Fibroblast of skin of right biceps (primary cell): ENCODE measurements at places on chromosomes 6 and 20.
A peak's percentile ranks its signal among the peaks of the same experiment; 100 is the strongest.

- no peak for DNase-seq
Measured at GRCh38 chr6:127483399-127484055, 24.3 kb upstream of the KIAA0408 start.

- DNase-seq, result no peak
Measured at GRCh38 chr20:39676241-39676640, 714.1 kb downstream of the DHX35 start.

DNA sequence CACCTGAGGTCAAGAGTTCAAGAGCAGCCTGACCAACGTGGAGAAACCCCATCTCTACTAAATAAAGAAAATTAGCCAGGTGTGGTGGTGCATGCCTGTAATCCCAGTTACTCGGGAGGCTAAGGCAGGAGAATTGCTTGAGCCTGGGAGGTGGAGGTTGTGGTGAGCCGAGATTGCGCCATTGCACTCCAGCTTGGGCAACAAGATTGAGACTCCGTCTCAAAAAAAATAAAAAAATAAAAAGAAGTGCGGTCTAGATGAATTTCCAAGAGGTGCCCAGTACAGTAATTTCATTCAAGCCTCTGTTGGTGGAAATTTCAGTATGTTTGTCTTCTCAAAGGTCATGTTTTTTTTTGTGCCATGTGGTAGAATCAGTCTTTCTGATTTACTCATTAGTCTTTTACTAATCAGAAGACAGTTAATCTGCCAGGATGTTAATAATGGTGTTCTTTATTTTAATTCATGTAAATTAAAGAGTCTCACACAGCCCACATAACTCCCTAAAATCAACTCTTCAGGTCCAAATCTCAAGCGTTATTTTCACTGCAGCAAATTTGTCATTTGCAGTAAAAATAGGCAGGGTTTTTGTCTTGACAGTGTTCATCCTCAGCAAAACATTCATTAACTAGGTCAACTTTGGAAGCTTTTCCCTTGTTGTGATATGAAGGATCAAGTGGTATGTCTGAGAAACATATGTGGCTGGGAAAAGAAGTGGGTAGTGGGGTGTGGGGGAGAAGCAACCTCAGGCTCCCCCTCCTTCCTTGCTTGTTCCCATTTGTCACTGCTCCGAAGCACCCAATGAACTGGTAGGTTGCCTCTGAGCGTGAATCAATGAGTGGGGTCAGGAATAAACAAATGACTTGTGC lies 13.3 kb downstream of the TP53INP2 start:
- DNase-seq, result no peak

DNA sequence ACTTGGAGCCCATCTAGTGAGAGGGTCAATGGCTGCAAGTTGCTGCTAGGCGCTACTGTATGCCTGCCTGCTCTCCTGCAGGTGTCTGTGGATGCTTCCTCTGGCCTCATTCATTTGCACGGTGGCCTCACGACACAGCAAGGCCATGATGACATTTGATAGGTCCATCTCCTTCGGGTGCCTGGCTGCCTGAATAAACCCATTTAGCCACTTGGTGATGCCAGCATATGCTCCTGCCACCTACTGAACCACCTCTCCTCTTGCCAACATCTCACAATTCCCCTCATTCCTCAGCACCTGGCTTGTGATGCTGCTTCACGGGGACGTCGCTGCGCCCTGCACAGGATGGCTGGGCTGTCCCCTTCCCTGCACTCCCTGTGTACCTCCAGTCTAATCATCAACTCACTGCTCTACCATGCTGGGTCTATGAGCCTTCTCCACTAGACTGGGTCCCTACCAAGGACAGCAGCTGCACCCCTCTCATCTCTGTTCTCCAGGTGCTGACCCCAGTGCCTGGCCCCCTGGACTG lies 51.1 kb downstream of the AGPAT4 start:
- DNase-seq, result no peak

DNA sequence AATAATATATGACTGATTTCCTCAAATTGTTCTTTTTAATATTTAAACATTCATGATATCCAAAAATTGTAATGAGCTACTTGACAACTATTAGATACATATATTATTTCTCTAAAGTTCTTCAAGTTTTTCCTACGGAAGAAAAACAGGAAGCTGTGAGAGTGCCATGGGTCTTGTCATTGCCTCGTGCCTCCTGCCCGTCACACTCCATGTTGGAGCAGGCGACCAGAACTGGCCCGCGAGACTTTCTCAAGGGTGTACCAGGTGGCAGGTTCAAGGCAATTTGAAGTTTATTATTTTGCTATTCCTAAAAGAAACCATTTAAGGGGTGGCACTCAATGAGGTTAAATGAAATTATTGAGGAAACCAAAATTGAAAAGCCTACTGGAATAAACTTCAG lies 337.2 kb downstream of the HACE1 start:
- DNase-seq, result no peak

GRCh38 chr20:31968291-31969126 lies 558 bp downstream of the XKR7 start:
- DNase-seq, result peak; percentile 64

DNA sequence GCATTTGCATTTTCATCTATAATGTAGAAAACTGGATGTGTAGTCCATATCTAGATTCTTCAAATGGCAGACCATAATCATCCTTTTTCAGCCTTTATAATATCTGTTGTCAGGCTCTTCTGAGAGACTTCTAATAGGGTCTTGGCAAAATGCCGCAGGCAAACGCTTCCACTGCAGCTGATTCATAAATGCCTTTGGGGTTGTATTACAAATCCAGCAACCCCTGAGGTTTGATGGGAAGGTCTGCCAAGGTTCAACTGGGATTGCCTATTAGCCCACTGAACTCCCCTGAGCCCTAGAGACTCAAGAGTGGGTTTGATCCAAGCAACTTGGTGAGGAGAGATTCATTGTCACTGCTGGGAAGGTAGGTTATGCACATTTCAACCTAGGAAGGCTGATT lies 365.2 kb upstream of the POU3F2 start:
- DNase-seq, result no peak

DNA sequence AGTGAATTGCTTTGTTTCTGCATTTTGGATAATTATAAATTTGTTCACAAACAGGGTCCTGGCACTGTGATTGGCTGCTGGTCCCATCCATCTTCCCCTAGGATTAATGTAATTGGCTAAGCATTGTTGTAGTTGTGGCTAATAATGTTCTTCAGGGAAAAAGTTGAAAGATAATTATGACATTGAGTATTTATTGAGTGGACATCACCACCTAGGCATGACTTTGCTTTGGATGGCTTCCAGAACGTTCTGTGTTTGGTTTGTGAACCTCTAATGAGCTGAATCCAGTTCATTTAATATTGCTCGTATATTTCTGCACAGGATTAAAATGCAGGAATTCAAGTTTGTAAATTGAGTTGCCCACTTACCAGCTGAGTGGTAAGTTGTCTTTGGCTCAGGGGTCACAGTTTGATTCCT lies 55.1 kb downstream of the ARID1B start:
- peak; percentile 64 for DNase-seq

- DNase-seq, result no peak
Measured at GRCh38 chr20:23023621-23024177, 11.4 kb upstream of the SSTR4 start.

- DNase-seq, result no peak
Measured at GRCh38 chr6:108243836-108244235, 17.0 kb downstream of the SNX3 start.

GRCh38 chr6:14612016-14612980 lies 494.7 kb downstream of the CD83 start:
- DNase-seq, result peak; percentile 79

DNA sequence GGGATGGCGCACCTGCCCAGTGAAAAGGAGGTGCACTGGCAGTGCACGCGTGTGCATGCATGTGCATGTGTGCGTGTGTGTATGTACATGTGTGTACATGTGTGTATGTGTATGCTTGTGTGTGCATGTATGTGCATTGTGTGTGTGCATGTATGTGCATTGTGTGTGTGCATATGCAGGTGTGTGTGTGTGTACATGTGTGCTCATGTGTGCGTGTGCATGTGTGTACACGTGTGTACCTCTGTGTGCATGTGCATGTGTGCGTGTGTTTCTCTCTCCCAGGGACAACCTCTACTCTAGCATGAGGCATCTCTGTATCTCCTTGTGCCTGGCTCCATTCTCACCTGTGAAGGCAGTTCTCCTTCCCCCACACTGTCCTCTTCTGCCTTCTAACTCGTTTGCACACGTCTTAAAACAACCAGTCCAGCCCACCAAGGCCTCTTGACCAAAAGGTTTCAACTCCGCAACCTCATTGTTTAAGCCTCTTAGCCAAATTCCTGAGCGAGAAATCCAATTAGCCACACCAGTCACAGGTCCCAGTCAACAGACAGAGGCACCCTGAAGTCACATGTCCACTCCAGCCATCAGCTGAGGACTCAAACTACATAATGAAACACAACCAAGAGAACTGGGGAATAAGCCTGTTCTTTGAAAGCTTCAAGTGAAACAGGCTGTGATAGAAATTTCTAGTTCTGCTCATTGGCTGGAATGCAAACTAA lies 103.5 kb upstream of the PTPRT start:
- no peak for DNase-seq

GRCh38 chr6:33172688-33173534 lies 19.4 kb downstream of the COL11A2 start:
- DNase-seq, result no peak

DNA sequence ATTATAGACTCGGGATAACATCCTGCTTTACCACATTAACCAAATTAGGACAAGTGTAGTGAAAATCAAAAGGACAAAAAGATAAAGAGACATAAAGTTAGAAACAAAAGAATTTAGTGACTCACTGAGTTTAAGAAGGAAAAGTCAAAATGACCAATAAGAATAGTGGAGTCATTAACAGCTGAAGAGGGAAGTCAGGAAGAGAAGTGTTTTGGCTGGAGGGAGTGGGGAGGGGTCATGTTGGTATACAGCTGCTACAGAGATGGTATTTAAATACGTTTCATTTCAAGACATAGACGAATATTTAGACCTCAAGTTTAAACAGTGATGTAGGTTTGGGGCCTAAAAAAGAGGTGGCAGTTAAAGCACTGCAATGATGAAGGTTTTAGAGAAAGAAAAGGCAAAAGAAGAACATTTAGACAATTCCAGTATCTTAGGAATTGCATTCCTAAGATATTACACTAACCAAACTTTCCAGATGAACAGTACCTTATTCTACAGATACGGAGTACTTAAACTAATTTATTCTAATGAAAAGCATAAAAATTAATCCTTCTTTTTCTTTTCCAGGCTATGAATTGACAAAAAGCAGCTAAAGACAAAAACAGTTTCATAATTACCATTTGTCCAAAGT lies 10.6 kb downstream of the FKBP5 start:
- DNase-seq, result peak; percentile 72

DNA sequence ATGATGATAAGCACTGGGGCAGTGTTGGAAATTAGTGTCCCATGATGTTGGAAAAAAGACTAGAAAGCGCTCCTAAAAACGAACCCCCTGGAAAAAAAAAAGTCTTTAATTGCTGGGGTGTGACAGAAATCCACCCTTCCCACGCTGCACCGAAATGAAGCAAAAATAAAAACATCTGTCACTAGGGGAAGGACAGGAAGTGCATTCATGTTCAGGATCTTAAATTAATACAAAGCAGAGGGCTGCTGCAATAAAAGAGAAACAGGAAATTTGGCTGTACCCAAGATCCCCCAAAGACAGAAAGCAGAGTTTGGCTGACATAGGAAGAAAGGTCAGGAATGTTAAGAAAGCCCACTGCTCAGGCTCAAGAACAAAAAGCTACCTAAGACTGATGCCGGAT lies 333.9 kb downstream of the TBC1D32 start:
- DNase-seq, result no peak

- DNase-seq, result peak; percentile 64
Measured at GRCh38 chr6:66499851-66500250, 792.8 kb upstream of the EYS start.

DNA sequence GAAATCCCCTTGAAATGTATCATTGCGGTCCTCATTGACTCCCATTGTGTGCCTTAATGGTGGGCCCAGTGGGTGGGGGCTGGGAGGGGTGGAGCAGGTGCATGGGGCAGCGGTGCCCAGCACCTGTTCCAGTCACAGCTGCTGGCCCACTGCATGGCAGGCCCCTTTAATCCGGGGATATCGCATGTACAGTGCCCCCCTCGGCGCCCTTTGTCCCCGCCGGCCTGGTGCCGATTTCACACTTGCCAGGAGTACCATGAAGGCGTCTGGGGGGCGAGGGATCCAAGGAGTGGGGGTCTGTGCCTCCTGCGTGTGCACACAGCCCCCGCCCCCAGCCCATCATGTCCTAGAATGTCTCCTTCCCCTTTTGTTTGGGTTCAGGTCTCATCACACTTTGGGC lies 2.8 kb downstream of the SNAI1 start:
- DNase-seq, result no peak

- no peak for DNase-seq
Measured at GRCh38 chr6:41621802-41622201, 16.5 kb upstream of the MDFI start.

- DNase-seq, result no peak
Measured at GRCh38 chr6:168849459-168849858, 404.2 kb downstream of the THBS2 start.

DNA sequence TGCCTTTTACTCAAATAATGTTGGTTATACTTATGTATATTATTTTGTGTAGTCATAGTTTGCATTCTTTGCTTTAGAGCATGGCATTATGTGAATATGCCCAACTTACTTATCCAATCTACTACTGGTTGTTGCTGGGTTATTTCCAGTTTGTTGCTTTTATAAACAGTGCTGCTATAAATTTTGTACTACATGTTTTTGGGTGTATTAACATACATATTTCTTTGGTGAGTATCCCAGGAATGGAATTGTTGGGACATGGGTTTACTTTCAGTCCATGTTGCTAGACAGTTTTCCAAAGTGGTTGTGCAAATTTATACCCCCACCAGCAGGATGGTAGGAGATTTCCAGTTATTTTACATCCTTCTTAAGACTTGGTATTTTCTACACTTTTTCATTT lies 157.1 kb upstream of the THEMIS start:
- DNase-seq, result peak; percentile 59

- no peak for DNase-seq
Measured at GRCh38 chr6:3610921-3611320, 140.6 kb downstream of the PXDC1 start.

DNA sequence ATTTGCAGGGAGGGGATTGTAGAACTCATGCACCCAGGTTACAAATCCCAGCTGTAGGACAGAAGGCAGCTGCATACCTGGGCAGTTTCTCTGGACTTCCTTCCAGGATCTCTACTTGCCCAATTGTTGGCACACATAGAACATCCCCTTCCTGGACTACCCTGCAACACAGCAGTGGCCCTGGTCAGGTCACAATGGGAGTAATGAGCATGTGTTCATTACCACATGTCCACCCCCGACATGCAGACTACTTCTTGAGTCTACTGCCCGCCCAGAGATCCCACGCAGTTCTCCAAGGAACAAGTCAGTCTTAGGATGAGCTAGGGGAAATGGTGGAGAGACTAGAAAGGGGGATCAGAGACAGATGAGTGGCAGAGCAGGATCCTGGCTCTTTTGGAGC lies 5.1 kb downstream of the PEX6 start:
- no peak for DNase-seq

DNA sequence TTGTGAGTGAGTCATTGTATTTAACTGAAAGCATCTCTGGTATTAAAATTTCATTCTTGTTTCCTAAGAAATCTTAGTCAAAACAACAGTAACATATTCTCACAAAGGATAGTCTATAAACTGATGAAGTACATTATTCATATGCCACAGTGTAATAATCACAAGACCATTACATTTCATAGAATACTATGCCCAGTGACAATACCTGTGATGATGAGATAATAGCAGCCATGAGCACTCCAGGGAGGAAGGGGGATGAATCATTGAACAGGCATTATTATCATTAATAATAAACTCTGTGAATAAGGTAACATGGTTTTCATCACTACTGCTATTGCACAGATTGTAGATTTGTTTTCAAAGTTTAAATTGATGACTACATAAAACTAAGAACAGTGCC lies 667.9 kb downstream of the EPM2A start:
- peak; percentile 75 for DNase-seq
